Upper lobe of right lung (tissue), 1 donor: ENCODE measurements at places on chromosomes 2 and 18.

DNA sequence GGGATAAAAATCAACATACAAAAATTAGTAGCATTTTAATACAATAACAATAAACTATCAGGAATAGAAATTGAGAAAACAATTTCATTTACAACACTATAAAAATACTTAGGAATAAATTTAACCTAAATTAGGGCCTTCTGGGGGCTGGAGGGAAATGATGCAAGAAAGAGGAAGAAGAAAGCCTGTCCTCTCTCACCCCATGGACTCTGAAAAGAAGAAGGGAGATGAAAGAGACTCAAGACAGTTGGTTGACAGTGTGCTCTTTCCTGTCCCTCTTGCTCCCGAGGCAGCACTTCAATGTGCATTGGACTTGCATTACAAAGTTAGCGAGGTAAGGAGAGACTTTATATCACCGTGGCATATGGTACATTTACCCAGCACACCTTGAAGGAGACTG, 88.5 kb downstream of the VAPA start:
- no peak for DNase-seq

GRCh38 chr18:24326211-24326610, 71.4 kb downstream of the OSBPL1A start:
- no peak for DNase-seq

GRCh38 chr2:150647943-150648342, 160.5 kb upstream of the RND3 start:
- DNase-seq: no peak

DNA sequence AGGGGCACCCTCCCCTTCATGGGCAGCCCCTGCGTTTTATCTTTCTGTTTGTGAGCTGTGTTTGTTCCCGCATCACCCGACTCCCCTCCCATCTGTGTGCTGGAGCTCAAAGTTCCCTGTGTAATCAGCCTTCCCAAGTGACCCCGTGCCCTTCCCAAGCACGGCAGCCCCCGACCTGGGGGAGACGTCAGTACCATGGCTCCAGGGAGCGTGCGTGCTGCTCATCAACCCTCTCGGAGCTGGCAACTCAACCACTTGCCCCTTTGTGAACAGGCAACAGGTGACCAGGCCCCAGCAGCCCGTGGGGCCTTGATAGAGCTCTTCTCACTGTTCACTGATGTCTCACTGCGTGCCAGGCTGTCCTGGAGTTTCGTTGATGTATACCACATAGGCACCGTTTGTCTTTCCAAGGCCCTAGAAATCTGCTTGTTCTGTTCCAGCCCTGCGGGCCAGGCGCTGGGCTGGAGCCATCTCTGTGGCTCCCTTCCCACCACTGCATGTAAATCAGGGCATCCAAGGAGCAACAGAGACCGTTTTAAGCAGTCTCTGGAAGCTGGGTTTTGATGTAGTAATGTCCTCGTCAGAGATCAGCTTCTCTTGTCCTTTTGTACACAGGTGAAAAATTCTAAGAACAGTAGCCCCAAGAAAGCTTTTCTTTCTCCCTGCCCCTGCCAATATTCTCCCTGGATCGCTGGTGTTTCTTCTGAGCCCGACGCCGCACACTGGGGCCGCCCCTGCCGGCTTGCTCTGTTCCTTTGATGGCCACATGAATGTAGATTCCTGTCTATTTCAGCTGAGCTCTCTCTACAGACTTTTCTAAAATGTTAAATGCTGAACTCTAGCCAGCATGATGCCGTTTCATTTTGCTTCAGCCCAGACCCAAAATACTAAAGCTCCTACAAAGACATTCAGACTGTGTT, 107.0 kb upstream of the PTPRM start:
- no peak for DNase-seq
